ENCODE measurements at places on chromosomes 4 and X. TPM values are rescaled to one million over a fixed set of nuclear protein-coding genes. Genes with fewer than 3 reads are reported as not detected.

DNA sequence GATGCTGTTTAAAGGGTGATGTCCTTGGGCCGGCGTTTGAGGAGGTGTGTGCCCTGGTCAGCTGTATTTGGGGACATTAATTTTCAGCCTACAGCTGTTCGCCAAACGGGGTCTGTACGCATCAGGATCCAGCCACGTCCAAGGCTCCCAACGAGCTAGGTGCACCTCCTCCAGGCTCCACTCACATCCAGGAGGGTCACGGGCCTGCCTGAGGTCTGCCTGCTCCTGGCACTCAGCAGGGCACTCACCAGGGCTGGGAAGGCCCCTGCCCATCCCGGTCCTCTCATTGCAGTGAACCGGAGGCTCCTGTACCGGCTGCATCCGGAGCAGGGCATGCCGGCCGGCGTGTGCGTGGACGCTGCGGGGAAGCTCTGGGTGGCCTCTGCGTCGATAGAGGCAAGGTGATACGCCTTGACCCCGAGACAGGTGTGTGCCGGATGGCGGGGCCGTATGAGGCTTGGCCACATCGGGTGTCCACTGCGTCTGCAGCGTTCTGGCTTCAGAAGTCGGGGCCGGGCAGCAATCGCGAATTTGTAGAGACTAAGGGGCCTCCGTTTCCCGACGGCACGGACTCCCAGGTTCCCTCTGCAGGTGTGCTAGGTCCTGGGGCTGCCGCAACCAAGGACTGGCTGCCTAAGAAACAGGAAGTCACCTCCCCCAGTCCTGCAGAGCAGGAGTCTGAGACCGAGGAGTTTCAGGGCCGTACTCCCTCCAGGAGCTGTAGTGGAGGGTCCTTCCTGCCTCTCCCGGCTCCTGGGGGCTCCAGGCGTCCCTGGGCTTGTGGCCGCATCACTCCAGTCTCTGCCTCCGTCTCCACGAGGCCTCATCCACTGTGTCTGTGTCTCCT is 27.5 kb upstream of the PLCXD1 start:
- no peak for DNase-seq

GRCh38 chr4:73109493-73109892 is 40.0 kb upstream of the COX18 start:
- no peak for DNase-seq

DNA sequence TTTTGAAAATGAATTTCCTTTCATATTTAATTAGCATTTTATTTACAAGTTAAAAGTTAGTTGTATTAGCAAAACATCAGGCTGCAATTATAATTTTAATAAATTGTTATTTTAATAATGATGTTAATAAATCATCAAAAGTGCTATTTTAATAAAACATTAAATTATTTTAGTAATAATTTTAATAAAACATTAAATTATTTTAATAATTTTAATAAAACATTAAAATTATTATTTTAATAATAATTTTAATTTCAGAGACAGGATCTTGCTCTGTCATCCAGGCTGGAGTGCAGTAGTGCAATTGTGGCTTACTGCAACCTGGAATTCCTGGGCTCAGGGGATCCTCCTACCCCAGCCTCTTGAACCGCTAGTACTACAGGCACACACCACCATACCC is 10.8 kb downstream of the RAP2C start:
- DNase-seq: no peak

- DNase-seq: no peak
Measured at GRCh38 chr4:176309772-176310171, 10.0 kb upstream of the SPCS3 start.

GRCh38 chr4:82515705-82516104 is 46.1 kb downstream of the TMEM150C start:
- no peak for DNase-seq

The SPATA4 gene
- polyA plus RNA-seq: 0.16 TPM
